ENCODE measurements at places on chromosomes 6 and 20.

DNA sequence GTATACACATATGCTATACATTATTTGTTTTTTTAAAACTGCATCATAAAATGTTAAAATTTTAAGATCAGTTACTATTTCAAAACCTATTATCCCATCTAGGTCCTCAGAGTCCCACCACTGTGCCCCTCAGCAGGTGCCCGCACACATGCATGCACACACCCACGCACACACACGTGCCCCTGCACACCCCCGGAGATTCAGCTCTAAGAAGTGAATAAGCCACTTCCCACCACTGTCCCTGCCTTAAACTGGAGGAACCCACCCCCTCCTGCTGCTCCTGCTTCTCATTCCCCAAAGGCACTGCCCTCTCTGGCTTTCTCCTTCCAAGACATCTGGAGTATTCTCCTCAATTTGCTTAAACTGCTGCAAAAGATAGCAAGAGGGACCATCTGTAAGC, 5.4 kb upstream of the FAM210B start:
- DNase-seq: no peak

DNA sequence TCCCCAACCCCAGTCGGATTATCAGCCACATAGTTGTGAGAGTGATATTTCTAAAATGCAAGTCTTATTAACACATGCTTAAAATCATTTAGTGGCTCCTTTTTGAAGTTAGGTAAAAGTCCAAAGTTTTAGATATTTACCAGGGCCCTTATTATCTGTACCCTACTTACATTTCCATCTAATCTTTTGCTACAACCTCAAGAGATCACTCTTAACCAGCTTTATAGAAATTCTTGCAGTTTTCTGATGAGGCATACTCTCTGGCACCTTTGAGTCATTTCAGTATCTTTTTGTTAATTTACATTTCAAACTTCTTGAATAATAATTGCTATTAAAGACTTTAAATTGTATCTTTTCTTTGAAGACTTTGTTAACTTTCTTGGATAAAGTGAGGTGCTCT, 453.3 kb downstream of the RFPL4B start:
- DNase-seq: no peak

GRCh38 chr20:14342918-14343317, 5.5 kb upstream of the FLRT3 start:
- no peak for DNase-seq

GRCh38 chr6:159134701-159135364, 34.4 kb upstream of the FNDC1 start:
- DNase-seq: peak; percentile 44

DNA sequence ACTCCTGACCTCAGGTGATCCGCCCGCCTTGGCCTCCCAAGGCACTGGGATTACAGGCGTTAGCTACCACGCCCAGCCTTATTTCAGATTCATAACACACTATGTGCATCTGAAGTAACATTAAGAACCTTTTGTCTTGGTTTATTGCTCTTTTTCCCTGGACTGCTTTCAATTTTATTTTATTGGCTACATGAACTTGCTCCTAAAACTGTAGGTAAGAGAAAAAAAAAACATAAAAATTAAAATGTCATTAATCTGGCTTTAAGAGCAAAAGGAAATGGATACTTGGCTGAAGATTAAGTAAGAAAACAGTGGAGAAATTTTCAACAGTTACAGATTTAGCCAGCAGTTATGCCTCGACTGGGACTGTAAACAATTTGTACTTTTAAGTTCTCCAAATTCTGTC, 62.5 kb downstream of the GJA1 start:
- DNase-seq: no peak

DNA sequence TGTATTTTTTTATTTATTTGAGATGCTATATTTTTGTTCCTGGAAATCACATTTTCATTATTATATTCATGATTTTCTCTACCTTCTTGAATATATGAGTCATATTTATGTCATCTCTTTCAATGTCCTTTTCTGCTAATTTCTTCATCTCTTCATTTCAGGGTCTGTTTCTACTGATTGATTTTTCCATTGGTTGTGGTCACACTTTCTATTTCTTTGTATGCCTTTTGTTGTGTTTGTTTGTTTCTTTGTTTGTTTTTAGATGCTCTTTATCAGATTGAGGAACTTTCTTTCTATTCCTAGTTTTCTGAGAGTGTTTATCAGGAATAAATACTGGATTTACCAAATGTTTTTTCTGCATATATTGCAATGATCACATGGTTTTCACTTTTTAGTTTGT, 16.9 kb upstream of the MDFI start:
- DNase-seq: no peak

- DNase-seq: no peak
Observed at GRCh38 chr6:20202324-20202658, 10.0 kb downstream of the MBOAT1 start.

- no peak for DNase-seq
Observed at GRCh38 chr6:11055127-11055627, 11.1 kb upstream of the ELOVL2 start.

DNA sequence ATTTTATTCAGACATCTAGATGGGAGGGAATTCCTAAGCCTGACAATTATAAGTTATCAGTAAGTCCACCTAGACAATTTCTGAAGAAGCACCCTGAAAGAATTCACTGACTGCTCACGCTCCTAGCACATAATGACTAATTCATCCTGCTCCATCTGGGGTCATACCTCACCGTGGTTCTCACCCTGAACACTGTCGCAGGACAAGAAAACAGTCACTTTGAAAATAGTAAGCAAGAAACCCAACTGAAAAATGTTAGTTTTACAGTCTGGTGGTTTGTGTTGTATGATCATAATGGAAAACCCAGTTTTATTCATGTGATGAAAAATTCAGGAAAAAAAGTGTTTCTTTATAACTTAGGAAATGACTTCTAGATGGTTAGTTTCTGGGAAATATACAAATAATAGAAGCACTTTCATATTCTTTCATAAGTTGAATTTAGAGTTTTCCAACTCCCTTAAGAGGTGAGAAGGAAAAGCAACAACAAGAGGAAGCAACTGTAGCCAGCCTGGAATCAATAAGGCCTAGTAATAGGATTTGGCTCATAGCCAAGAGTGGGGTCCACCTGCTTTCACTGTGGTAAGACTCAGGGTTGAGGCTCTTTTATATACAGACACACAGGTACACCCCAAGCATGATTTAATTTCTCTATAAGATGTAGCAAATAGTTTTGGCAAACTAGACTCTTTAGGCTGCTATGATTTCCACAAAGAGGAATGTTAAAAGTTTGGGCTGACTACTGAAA, 94.1 kb downstream of the HIVEP2 start:
- no peak for DNase-seq

DNA sequence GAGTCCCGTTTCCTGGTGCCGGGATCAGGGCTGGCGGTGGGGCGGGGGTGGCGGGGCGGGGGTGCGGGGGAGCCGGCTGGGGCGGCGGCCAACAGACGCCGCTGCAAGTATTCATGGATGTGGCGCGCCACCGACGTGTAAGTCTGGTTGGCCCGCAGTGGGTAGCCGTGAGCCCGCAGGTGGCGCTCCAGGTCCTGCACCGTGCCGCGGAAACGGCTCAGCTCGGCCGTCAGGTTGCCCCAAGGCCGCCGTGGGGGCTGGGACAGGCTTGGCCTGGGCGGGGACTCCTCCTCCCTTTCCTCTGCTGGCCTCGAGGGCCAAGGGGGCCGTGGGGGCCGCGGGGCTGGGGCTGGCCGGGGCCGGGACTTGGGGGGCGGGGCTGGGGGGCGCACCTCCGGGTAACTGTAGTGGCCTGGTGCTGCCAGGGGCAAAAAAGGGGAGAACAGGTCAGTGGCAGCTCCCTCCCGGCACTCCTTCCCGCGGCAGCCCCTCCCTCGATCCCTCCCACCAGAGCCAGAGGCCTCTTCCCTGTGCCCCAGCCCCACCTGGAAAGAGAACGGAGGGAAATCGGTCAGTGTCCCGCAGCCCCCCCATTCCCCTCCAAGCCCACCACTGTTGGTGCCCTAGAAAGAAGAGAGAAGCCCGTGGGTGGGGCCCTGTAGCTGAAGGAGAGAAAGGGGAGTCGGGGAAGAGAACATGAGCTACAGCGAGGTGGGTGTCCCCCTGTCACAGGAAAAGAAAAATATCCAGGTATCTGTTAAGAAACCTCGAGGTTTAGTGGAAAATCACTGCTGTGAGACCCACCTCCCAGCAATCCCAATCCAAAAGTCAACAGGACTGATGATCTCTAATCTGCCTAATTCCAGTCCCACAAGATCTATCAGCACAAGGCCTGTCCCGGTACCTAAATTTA, 21.3 kb downstream of the TNXB start:
- peak; percentile 45 for DNase-seq

DNA sequence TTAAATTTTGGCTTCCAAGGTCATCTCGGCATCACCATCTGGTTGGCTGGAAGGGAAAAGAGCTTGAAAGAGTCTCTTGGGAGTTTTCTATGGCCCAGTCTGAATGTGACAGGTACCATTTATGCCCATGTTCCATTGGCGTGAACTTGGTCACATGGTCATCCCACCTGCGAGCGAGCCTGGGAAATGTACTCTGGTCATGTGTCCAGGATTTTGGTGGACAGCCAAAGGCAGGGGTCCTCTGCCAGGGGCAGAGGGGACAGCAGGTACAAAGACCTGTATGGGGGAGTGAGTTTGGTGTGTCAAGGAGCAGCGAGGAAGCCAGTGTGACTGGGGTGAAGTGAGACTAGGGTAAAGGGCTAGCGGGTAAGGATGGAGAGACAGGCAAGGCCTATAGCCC, 112.6 kb downstream of the CDC5L start:
- no peak for DNase-seq

DNA sequence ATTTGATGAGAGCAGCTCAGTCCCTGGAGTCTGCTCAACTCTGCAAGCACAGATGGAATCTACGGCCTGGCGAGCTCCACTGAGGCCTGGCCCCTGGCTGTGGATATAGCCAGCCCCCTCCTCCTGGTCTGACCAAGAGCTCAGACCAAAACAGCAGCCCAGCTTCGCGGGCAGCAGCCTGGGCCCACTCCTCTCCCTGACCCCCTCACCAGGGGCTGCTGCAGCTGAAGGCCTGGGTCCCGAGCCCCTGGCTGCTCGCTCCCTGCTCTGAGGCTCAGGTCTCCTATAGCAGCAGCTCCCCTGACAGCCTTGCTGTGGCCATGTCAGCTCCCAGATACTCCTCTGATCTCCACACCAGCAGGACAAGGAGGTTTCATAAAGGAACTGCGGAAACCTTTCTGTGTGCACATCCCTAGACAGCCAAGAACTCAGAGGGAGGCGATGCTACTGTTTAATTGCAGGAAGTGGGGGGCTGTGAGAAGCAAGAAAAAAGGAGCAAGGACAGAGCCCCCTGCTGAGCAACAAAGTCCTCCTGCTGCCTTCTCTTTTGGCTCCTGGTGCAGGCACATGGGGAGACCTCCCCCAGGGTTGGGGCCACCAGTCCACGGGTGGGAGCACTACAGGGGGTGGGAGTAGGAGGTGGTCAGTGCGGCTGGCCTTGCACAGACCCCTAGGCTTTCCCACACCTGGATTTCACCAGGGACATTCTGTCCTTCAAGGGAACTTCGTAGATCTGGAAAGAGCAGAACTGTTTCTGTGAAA, 38.7 kb upstream of the CST5 start:
- no peak for DNase-seq

DNA sequence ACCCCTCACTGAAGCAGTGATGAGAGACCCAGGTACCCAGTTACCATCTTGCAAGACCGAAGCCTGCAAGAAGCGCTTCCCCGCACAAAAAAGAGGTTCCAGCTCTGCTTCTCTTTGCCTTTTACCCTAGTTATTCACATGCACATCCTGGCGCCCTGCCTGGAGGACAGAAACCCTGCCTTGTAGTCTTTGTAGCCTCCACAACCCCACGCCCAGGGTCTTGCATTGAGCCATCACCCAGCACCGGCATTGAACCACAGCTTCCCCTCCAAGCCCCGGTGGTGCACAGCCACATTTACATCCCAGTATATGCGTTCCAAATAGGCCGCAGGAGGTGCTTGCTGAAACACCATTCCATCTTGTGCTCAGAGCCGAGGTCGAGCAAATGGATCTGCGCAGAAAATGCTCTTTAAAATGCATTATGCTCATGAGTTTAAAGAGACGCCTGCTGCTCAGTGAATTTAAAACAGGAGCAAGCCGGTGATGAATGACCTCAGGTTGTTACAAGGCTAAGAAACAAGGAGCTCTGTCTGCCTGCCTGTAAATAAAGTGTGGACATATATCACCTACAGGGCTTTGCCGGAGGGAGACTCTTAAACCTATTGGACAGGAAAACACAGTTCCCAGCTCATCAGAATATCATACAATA, 61.7 kb downstream of the GNAS-AS1 start:
- no peak for DNase-seq

DNA sequence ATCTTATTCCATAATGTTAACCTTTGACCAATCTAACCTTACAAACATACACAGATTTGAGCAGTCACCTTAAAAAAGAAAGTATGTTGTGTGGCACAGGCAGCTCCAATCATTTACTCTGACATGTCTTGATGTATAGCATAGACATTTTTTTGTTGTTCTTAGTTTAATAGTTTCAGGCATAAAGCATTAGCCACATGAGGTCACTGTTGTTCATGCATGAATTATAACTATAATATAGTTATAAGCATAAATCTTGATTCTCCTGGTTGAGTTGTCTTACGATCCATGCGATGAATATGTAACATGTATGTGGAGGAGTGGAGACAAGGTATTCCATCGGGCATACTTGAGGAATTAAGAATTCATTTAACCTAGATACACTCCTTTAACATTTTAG, 26.1 kb upstream of the NKAIN2 start:
- no peak for DNase-seq

GRCh38 chr6:142332393-142333098, 30.7 kb downstream of the ADGRG6 start:
- DNase-seq: no peak

GRCh38 chr6:123338394-123338793, 298.4 kb downstream of the TRDN start:
- DNase-seq: no peak

- no peak for DNase-seq
Observed at GRCh38 chr6:5786969-5787720, 219.6 kb downstream of the NRN1 start.

- DNase-seq: no peak
Observed at GRCh38 chr6:117653949-117654348, 21.3 kb upstream of the NUS1 start.

DNA sequence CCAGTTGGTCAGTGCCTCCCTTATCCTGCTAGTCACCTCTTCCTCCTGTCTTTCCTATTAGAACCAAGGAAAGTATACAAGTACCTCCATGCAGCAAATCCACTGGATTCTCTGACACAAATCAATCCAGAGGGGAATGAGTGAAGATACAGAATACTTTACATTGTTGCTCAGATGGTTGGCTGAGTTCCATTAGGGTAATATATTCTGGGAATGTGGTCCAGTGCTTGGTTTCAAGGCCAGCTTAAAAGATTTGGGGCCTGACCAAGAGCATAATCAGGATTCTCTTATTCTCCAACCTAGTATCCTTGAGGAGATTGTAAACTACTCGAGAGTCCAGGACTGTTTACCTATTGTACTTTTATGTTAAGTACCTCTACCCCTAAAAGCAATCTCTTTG, 23.0 kb downstream of the CARMIL1 start:
- no peak for DNase-seq

DNA sequence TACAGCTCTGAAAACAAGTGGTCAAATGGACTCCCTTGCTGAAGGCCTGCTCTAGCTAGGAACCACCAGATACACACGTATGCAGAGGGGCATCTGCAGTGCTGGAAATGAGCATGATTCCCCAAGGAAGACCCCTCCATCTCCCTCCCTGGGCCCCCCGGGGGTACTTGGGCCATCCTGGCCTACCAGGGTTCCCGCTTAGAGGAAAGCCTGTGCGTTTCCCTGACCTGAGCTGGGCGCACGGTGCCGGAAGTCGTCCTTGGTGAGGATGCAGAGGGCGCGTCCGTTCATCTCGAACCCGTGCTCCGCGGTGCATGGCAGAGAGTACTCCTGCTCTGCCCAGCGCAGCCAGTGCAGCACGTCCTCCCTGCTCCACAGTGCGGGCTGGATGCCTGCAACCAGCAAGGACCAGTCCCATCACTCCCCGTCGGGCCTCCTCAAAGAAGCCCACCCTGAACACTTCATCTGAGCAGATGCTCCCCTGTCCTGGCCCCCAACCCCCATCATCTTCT, 11.8 kb downstream of the ETV7 start:
- no peak for DNase-seq
